RWPE1 (cell line): ENCODE measurements at places on chromosomes 16 and 17.
A peak's percentile ranks its signal among the peaks of the same experiment; 100 is the strongest.

DNA sequence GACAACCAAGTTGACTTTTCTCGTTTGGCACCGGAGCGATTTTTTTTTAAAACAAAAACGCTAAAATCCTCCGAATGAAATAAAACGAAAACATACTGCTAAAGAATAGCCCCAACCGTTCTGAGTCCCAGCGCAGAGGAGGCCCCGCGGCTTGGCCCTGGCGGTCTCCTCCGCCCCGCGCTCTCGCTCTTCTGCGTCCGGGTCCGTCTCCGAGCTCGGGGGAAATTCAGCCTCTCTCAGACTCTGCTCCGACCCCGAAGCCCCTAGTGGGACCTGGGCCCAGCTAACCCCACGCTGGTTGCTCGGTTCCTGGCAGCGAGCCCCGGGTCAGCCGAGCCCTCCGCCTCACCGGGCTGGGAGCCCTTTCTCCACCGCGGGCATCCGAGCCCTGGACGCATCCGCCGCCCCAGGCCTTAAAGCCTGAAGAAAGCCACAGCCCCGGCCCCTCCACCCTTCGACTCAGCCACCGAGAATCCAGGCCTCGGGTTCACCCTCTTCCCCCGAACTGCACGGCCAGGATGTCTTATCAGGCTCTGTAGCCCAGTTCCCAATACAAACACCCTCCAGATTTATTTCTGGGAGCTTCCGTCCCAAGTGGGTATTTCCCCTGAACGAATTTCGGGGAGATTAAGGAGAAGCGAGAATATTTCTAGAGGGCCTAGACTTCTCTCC, 1.2 kb downstream of the TBX2 start:
- DNase-seq, result no peak

- DNase-seq, result no peak
Observed at GRCh38 chr17:42310787-42311215, 22.5 kb downstream of the STAT5A start.

GRCh38 chr16:85464383-85465305, 148.5 kb upstream of the GSE1 start:
- no peak for DNase-seq

DNA sequence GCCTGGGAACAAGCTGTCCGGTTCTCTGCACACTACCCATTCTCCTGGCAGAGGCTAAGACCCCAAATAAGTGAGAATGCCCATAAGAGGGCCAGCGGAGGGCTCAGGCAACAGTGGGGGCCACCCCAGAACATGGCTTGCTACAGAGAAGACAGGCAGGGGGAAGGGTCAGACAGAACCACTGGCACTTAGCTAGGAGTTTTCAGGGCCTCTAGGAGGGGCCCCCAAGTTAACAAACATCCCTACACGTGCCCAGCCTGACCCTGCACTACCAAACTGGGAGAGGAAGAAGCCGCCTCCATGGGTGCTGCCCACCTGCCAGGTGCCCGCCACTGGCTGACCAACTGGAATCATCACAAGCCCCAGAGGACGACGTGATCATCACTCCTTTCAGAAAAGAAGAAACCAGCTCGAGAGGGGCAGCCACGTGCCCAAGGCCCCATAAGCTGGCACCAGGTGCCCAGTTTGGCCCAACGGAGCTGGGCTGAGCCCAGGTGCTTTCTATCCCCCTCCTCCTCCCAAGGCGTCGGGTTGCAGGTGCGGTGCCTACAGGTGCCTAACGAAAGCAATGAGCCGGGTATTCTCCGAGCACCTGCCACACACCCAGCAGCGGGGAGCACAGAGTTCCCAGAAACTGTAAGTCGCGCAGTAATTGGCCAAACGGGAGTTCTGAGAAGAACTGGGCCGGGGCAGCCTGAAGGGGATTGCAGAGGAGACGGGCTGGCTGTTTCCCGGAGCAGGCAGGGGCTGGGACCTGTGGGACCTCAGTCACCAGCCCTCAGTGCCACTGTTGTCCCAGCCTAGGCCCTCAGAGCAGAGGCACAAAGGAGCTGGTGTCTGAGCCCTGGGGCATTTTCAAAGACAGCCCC, 13.2 kb downstream of the RPH3AL start:
- DNase-seq, result no peak

- DNase-seq, result no peak
Observed at GRCh38 chr17:76714822-76715495, 4.2 kb upstream of the MXRA7 start.

- DNase-seq, result peak; percentile 48
Observed at GRCh38 chr17:45101883-45102811, 30.2 kb downstream of the PLCD3 start.

DNA sequence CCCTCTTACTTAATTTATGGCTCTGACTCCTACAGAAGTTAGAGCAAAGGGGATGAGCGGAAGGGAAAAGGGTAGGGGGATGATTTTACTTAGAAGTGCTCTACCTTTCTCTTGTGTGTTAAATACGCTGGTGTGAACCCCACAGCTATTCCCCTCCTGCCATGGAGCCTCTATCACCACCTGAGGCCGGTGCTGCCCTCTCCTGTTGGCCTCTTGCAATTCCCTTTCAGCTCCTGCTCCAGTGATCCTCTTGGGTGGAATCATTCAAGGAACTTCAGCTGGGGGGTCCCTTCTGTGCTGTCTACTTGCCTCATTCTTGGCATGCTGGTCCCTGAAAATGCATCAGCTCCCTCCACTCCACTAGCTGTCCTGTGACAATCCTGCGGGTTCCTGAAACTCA, 41.8 kb upstream of the CDH8 start:
- no peak for DNase-seq

DNA sequence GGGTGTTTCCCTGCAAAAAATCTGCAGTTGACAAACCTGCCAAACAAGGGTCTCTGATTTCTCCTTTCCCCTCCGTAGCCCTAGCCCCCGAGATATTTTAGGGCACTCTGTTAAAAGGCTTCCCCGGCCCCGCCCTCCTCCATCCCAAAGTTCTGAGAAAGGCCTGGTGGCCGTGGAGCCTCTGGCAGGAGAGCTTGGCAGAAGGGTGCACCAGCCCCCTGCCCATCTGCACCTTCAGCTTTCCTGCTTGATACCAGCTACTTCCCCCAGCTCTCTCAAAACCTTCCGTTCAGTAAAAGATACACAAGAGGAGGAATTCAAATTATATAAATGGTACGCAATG, 711 bp upstream of the CANT1 start:
- DNase-seq, result no peak

DNA sequence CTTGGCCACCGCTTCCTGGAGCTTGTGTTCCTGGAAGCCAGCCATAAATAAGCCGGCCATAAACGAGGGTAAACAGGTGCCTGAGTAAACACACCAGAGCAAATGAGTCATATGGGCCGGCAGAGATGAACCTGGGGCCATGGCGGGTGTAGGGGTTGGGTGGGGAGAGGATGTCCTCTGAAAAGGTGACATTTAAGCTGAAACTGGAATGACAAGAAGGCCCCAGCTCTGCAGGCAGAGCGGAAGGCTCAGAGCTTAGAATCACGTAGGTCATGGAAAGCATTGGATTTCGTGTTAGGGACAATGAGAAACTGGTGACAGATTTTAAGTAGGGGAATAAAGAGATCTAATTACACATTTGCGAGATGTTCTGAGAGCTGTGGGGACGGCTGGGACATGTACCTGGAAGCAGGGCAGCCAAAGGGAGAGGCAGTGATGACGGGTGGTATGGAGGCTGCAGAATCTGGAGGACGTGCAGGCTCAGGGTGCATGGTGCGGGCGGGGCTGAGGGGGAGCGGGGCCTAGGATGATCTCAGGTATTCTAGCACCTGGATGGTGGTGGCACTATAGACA, 8.1 kb upstream of the DNASE1 start:
- DNase-seq, result peak; percentile 62

GRCh38 chr16:64751906-64752305, 370.0 kb downstream of the CDH11 start:
- DNase-seq, result no peak

- peak; percentile 64 for DNase-seq
Observed at GRCh38 chr17:39069114-39069756, 82.2 kb downstream of the PLXDC1 start.

DNA sequence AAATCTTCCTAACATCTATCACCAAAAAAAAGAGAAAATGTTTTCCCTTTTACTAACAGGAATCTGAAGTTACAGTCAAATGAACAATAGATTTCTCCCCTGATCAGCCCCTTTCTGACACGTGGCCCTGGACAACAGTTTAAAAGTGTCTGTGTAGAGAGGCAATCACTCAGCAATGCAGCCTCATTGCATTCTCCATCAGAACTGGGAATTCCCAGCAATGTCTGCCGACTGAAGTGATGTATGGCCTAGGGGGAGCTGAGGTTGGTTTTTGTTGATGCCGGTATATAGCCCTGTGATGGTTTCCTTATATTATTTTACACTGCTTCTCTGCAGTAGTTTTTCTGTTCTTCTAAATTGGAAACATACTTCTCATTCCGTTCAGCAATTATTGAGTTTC, 904.3 kb upstream of the CDH8 start:
- no peak for DNase-seq

- no peak for DNase-seq
Observed at GRCh38 chr17:41518031-41518430, 659 bp downstream of the KRT15 start.

DNA sequence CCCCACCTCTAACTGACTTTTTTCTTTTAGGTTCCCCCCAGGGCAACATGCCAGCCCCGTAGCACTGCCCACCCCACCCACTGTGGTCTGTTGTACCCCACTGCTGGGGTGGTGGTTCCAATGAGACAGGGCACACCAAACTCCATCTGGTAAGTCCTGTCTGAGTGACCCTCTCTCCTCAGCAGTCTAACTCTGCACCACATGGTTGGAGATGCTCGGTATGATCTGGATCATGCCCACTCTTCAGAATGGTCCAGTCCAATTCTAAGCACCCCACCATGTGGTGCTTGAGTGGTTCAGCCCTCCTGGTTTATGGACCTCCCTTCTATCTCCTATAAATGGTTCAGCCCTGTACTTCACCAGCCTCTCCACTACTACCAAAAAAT, 5.9 kb downstream of the KDM6B start:
- DNase-seq, result no peak

DNA sequence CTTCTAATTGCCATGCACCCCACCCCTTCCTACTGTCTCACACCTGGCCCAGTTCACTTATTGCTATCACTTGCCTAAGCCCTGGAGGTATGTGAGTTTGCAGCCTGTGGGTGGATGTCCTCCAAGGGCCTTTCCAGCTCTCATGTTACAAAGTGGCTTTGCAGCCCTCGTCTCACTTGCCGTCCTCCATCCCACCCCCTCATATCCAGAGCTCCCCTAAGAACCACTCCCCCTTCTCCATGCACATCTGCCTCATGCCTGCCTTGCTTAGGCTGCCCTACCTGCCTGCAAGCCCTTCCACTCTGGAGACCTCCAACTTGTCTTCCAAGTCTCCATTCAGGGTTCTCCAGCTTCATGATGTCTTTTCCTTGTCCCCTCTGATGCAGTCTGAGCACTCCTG, 119.4 kb upstream of the NLRP1 start:
- no peak for DNase-seq

DNA sequence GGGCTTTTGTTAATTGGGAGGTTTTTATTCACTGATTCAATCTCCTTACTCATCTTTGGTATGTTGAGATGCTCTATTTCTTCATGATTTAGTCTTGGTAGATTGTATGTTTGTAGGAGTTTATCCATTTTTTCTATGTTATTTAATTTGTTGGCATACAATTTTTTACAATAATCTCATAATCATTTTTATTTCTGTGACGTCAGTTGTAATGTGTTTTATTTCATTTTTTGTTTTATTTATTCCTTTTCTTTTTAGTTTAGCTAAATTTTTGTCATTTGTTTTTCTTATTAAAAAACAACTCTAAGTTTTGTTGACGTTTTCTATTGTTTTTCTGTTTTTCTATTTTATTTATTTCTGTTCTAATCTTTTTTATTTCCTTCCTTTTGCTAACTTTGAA, 389.8 kb downstream of the HS3ST3B1 start:
- DNase-seq, result no peak

DNA sequence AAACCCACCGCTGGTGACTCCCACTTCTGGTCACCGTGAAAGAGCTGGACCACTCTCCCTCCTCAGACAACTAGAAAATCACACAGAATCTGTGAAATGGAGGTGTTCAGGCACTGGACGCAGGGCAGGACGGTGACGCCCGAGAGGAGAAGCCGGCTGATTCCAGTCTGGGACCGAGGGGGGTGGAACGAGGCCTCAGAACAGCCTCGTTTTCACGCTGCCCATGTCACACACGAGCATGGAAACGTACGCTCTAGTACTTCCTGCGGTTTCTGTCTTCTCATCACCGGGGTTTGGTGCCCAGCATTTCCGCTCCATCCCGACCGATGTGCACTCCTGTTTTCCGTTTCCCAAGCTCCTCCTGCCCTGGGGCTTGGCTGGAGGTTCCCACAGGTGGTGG, 101.8 kb upstream of the METRNL start:
- no peak for DNase-seq

DNA sequence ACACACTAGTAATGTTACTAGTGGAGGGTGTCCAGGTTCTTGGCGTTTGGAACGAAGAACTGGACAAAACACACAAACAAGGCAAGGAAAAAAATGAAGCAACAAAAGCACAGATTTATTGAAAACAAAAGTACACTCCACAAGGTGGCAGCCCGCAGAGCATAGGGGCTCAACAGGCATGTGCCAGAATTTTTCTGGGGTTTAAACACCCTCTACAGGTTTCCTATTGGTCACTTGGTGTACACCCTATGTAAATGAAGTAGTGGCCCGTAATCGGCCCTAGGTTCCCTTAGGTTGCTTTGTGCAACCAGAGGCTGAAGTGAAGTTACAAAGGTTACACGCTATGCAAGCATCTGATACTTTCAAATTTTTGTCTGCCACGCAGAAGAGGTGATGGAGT, 8.1 kb downstream of the OR2C1 start:
- DNase-seq, result no peak

DNA sequence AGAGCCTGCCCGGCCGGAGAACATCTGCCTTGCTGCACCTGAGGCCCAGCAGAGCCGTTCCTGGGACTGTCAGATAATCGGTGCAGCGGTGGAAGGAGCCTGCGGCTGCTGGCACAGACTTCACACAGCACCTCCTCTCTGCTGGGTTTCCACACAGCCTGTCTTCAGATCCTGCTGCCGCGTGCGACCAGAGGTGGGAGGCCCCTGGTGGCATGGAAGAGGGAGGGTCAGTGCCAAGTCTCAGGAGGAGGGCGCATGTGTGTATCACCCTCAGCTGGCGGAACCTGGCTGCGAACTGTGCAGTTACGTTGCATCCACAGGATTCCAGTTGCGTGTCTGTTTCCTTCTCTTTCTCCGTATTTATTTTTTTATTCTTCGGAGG, 3.3 kb downstream of the CDK5R1 start:
- DNase-seq, result no peak

- no peak for DNase-seq
Observed at GRCh38 chr17:83024218-83024971, 55.0 kb upstream of the METRNL start.

GRCh38 chr17:62062944-62063343, 2.1 kb downstream of the MED13 start:
- no peak for DNase-seq

- no peak for DNase-seq
Observed at GRCh38 chr17:16639438-16639837, 14.2 kb downstream of the ZNF624 start.

- no peak for DNase-seq
Observed at GRCh38 chr17:45127548-45128300, 4.6 kb downstream of the PLCD3 start.

DNA sequence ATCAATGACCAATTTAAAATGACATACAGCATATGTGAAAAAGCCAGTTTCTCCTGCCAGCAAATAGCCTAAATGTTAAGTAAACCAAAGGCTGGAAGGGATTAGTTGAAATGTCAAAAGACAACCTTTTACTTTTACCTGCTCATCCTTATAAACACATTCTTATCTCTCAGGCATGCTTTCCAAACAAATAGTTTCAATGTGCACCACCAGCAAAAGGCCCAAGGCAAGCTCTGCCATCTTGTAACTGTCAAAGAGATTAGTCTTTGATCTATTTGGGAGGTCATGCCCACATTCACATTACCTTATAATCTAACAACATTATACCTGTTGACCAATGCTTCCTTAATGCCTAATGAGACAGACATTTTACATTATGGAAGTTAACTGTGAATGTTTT, 132.2 kb upstream of the NACA2 start:
- no peak for DNase-seq
